NCI-H2081 treated with DMSO at 0.1 percent for 48 hours (cell line): ENCODE measurements at places on chromosomes 5 and 9.

DNA sequence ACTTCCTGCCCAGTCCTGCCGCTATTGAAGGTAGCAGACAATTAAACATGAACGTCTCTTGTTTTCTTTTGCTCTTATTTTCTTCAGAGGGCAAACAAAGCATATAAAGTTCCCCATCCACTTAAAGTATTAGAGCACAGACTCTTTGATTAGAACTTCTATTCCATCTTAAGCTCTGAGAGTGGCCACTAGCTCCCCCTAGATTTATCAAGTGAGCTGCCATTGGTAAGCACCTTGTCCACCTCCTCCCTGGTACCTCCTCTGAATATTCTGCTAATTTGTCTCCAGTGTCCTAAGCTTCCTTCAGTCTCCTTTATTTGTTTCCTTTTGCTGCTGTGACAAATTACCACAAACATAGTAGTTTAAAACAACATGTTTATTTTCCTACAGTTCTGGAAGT, 264.3 kb upstream of the KCNN2 start:
- DNase-seq: no peak

DNA sequence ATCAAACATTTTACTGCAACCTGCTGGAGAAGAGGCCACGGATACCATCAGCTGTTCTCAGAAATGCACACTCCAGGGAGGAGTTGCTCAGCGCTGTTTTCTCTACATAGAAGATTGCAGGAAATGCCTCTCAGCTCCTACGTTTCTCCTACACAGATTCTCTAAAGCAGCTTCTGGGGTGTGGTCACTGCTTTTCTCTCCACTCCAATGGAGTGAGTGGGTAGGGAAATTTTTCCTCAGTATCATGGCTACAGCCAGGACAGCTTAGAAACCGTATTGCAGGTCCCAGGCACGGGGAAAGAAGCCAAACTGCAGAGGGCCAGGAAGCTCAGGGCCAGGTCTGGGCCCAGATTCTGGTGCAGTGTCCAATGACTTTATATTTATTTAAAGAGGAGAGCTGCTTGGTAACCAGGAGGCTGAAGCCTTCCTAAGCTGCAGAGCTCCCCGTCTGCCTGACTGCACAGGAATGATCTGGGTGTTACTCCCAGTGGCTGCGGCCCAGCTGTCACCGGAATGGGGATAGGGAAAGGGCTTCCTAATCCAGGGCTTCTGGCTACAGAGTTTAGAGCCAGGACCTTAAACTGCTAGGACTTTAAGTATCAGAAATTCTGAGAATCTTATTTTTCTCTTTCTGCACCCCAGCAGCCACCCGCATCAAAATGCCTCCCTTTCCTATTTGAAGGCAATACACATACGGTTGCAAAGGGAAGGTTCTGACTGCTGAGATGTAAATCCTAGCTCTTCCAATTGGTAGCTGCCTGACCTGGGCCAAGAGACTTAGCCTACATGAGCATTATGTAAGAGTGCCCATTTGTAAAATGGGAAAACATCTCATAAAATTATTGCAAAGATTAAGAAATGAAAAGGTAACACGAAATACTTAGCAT, 1.4 kb upstream of the SPTAN1 start:
- DNase-seq: no peak

DNA sequence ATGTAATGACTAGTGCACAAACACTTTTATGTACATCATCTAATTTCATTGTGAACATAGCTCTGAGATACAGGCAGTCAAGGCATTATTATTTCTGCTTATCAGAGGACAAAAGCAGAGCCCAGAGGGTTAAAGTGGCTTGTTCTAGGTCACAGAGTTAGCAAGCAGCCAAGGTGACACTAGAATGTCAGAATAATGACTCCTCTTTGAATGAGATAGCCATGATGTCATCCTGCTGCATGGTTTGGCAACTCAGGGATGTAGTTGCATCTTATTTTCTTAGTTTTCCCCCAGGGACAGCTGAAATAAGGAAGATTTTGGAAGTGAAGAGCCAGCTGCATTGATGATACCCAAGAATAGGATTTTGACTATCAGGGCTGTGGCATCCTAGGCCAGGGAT, 54.4 kb downstream of the KCNV2 start:
- DNase-seq: no peak

GRCh38 chr9:129703667-129704355, 38.4 kb downstream of the PRRX2 start:
- DNase-seq: no peak

- DNase-seq: no peak
Measured at GRCh38 chr9:107281922-107282667, 984 bp upstream of the RAD23B start.

DNA sequence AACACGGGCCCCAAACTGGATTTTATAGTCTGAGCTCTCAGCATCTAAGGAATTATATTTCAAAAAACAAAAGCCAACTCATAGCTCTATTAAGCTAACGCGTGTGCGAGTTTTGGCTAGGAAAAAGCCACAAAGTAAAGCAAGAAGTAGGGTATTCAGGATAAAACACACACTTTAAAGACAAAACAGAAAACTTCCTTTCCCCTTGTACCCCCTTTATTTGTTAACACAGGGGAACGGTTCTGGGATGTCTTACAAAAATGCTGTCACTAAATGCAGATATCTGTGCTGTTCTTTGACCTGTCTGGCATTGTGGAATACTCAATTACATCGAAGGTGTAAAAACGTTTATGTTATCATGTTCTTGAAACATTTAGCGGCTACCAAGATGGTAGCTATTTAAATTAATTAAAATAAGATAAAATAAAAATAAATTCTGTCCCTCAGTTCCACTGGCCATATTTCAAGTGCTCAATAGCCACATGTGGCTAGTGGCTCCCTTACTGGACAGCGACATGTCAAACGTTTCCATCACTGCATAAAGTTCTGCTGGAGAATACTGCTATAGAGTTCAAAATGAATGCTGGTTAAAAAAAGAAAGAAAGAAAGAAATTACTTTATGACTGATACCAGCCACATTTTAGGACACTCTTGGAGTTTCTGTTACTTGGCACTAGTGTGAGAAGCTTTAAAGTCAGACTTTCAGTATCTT, 7.2 kb upstream of the MEF2C start:
- DNase-seq: no peak

DNA sequence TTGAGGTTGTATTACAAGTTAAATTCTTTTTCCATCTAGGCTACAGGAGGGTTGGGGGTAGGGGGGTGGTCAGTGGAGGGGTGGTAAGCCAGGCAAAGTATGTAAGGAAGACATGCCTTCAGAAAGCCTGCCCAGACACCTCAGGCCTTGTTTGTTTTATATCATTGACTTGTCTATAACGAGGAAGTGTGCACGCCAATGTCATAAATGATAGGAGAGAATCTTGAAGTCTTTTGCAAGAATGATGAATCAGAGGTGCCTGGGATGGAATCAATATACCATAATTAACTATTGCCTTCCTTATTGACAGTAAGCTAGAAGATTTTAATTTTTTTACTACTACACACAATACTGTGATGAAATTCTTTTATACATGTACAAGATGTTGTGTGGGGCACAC, 90.7 kb downstream of the SEC61B start:
- no peak for DNase-seq

DNA sequence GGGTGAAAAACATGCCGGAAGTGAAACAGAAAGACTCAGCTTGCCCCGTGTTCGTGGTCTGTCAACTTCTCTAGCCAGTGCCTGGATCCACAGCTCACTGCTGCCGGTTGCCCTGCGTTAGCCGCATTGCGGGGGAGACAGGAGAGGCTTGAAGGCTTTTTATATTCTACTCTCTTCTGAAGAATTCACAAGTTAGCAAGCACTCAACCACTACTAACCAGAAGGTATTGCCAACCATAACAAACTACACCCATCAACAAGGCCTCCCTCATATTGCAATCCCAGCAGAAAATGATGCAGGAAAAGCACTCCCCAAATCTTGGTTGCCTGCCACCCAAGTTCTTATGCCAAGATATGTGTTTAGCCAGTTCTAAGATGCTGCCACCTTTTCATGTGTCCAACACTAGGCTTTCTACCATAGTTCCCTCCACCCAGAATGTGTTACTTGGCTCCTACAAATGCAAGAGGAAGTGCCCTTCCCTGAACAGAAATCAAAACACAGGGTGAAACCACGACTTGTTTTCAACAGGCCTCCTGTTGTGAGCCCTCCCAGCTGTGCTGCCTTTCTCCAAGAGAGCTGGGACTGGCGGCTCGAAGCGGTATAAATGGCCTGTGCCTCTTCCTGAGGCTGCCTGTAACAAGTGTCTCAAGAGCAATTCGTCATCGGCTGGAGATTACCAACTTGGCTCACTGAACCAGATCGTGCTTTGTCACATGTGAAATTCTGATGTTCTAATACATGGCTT, 129.0 kb downstream of the SNX18 start:
- no peak for DNase-seq

- no peak for DNase-seq
Measured at GRCh38 chr9:14401911-14402310, 88.0 kb upstream of the NFIB start.

DNA sequence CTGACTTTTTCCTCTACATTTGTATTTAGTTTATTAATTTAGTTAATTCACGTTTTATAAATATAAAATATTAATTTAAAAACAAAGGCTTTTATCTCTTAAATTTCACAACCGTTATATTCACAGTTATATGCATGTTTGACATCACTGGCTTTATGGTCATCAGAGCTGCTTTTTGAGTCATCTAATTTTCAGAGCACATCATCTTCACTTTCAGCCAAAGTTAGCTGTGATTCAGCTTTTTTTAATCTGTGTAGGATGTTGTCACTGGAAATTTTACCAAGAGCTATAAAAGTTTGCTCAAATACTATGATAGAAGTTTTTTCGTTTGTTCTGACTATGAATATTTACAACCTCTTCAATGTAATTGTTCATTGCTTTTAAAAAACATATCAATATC, 12.4 kb downstream of the CDC37L1 start:
- no peak for DNase-seq
